ENCODE measurements at places on chromosomes 7 and 10.

DNA sequence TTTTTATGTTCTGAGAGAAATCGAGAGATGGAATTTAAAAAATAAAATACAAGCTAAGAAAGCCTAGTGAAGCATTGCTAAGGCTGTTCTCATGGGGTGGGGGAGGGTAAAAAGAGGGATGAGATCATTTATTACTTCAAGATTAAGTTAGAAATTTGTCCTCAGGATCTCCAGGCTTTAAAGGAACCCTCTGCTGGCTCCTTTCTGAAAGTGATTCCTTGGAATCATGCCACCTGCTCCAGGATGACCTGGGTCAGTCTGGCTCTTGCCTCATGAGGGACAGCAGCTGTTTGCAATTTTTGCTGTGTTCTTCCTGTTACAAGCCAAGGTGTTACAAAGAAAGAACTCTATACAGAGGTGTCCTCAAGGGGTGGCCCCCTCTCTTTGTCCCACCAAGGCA is 69.8 kb downstream of the CDK1 start:
- no peak for DNase-seq

DNA sequence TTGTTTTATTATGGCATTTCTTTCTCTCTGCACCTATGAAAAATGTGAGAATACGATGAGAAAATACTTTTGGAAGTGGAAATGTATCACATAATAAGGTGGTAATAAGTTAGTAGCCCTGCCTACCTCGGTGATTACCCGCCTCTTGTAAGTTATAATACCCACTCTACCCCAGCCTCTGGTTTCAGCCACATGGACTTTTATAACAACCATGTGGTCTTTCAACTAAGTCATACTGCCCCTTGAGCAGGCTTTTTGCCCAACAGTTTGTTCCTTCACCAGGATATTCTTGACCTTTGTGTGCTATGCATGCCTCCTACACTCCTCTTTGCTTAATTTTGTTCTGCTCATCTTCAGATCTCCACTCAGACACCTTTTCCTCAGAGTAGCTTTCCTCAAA is 470.6 kb upstream of the ZWINT start:
- no peak for DNase-seq

DNA sequence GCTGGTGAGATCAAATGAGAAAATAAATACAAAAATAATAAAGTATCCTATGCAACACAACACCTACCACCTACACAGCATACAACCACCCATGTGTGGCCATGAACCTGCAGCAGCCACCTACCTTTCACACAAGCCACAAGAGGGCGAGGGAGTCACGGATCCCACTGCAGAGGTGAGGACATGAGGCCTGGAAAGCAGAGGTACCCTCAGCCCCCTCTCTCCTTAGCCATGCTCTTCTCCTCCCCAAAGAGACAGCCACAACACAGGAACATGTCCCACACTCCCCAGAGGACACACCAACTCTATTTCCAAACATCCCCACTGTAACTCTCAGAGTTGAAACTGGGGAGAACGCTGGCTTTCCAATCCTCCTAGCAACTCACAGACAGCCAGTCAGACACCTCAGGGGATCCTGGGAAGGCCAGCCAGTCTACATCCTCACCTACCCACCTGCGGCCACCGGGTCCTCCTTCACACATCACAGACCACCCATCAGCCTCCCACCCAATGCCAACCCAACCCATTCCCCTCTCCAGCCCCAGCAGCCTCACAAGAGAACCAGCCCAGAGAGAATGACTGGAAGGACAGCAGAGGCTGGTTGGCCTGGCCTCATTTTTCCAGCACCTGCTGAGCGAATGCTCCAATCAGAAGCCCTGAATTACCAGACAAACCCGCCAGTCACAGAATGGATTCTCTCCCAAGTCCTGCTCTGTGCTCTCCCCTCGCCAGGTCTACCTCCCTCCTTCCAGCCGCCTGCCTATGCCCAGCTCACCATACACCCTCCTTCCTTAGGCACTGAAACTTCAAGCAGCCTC is 18.4 kb downstream of the DLG5 start:
- no peak for DNase-seq

DNA sequence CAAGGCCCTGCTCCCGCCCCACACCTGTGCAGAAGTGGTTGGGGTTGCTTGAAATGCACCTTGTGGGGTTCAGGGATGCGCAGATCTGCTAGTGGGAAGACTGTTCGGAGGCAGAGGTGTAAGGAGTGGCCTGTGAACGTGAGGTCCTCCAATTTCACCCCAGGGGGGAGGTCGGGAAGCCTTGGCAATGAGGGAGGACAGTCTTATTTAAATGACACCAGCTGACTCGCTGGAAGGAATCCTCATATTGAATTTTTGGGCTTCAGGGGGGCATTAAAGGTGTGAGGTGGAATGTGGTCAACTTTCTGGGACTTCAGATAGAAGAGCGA is 218.8 kb upstream of the CELF2 start:
- DNase-seq: no peak

GRCh38 chr10:71426058-71426605 is 29.4 kb downstream of the CDH23 start:
- DNase-seq: no peak

GRCh38 chr10:50335397-50335796 is 84.1 kb upstream of the ASAH2 start:
- no peak for DNase-seq
